Amniotic stem cell (primary cell): ENCODE measurements at places on chromosomes 2 and 18.

DNA sequence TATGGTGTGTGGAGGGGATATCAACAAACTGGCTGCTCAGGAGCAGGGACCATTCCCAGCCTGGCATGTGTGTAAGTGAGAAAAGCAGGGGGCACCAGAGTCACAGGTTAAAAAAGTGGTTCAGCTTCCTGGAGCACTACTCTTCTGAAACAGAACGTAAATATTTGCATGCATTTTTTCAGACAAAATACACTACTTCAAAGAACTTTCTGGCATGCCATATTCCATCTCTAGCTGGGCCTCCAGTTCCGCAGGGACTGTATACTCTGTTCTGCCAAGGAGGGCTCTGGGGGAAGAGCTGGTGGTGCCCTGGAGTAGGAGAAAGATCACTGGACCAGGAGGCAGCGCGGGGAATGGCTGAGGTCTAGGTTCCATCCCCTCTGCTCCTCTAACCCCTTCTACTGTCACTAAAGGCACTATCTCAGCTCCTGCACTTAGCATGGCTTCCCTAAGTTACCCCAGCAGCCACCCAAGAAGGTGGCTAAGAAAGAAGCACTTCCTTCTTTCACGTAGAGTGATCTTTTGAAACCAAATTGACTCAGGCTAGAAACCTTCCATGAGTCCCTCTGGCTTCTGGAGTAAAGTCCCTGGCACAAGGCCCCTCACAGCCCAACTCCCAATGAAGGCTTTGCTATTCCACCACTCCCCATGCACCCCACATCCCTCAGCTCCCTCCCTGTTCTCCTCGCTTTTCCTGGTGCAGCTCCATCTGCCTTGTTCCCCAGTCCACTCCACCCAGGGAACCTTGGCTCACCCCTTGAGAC is 57.6 kb upstream of the CABLES1 start:
- no peak for DNase-seq

- no peak for DNase-seq
These were observed 58.2 kb downstream of the KIAA1328 start for GRCh38 chr18:36887114-36887513.

DNA sequence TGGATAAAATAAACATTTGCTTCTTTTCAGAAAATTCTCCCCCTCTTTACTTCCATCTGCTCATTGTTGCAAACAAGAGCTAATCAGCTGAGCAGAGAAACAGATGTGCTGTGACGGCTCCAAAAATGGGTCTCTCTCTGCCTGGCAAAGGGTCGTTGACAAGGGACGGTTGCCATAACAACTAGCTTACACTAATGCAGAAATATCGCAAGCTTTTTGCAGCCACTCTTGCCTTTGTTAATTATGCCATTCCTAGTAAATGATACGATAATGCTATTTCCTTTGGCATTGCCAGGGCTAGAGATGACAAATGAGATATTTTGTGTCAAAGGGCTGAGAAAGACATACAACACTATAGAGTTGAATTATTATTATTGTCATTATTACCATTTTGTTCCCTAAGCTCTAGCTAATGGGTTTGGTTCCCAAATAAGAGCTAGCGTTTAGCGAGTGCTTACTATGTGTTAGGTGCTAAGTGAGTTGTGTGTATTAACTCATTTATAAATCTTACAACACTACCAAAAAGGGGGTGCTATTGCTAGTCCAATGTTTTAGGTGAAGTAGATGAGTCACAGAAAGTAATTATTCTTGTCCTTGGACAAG is 46.8 kb downstream of the MYO3B start:
- no peak for DNase-seq

- DNase-seq: no peak
These were observed 194.9 kb downstream of the MCFD2 start for GRCh38 chr2:46720592-46721185.

DNA sequence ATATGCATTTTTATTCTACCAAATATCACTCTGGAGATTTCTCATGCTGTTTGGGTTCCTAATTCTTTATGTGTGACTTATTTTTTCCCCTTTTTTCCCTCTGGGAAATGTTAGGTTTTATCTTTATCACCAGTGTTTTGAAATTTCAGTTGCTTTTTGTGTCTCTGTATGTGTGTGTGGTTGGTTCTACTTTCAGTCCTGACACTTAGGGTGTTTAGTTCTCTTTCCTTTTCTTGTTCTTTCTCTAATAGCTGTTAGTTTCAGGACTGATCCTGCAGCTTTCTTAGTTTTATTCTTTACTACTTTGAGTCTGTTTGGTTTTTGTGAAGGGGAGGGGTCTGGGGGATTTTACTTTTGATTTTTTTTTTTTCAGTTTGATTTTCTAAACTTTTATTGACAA is 23.1 kb downstream of the PPM1B start:
- no peak for DNase-seq
